H9 (cell line): ENCODE measurements at places on chromosomes 2 and 18.
A peak's percentile ranks its signal among the peaks of the same experiment; 100 is the strongest.

GRCh38 chr2:213259266-213259665, 25.0 kb upstream of the SPAG16 start:
- no peak overlapping the region for H3K27ac ChIP-seq
- DNase-seq: no peak
- H3K4me3 ChIP-seq: no peak overlapping the region
- H3K27me3 ChIP-seq: no peaks in the 10 kb centered on the region
- no peaks in the 10 kb centered on the region for H3K4me1 ChIP-seq

DNA sequence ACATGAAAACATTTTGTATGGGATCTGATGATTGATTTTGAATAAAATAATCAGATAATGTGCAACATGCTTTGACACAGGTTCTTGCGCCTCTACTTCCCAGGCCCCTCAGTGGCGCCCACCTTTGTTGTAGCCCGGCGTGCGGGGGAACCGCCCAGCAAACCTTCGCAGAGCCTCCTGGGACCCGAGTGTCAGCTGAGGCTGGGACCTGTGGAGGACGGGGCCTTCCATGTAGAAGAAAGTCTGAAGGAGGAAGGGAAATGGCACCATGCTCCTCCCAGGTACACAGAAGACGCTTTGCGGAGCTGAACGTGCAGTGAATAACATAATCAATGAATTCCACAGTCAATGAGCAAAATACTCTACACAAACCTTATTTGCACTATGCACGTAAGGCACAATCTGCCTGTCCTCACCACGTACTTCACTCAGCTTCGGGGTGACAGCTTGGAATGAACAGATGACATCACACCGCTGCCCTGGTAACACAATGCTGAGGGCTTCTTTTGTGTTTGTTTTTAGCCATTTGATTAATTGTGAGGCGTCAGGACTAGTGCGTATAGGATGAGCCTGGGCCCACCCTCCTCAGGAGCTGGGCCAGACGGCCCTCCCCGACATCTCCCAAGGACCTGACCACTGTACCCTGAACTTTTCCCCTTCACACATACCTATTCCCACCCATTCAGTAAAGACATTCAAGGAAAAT, 78.1 kb downstream of the TWIST2 start:
- H3K27ac ChIP-seq: no peak overlapping the region
- no peaks in the 10 kb centered on the region for H3K36me3 ChIP-seq
- H3K27me3 ChIP-seq: no peaks in the 10 kb centered on the region
- no peak for DNase-seq

DNA sequence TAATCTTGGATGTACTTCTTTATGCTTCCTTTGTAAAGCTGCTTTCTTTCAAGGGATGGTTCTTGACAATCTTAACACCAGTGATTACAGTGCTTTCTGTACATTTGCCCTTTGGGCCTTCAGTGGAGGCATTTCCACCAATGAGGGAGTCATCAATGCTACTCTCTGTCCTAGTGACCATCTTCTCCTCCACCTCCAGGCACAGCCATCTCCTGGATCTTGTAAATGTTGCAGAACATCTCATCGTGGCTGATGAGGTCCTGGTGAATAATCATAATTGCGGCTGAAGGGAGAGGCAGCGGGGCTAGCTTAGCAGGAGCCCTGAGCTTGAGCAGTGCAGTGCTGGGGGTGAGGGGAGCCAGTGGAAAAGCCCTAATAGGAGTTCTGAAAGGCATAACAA, 32.5 kb downstream of the IDH1 start:
- H3K27ac ChIP-seq: no peak overlapping the region
- H3K27me3 ChIP-seq: no peaks in the 10 kb centered on the region
- no peaks in the 10 kb centered on the region for H3K4me1 ChIP-seq
- H3K4me3 ChIP-seq: no peak overlapping the region

GRCh38 chr2:70454936-70455544, 98.6 kb downstream of the TGFA start:
- H3K27ac ChIP-seq: no peak overlapping the region
- H3K4me1 ChIP-seq: no peaks in the 10 kb centered on the region
- no peaks in the 10 kb centered on the region for H3K27me3 ChIP-seq
- no peaks in the 10 kb centered on the region for H3K36me3 ChIP-seq

GRCh38 chr2:148935791-148936190, 60.8 kb downstream of the KIF5C start:
- H3K4me1 ChIP-seq: no peaks in the 10 kb centered on the region
- H3K36me3 ChIP-seq: peaks cover 2% of the 10 kb centered on the region; the same call in 2 of the 3 replicates
- no peak overlapping the region for H3K4me3 ChIP-seq
- H3K27ac ChIP-seq: no peak overlapping the region
- no peaks in the 10 kb centered on the region for H3K27me3 ChIP-seq
- DNase-seq: no peak

DNA sequence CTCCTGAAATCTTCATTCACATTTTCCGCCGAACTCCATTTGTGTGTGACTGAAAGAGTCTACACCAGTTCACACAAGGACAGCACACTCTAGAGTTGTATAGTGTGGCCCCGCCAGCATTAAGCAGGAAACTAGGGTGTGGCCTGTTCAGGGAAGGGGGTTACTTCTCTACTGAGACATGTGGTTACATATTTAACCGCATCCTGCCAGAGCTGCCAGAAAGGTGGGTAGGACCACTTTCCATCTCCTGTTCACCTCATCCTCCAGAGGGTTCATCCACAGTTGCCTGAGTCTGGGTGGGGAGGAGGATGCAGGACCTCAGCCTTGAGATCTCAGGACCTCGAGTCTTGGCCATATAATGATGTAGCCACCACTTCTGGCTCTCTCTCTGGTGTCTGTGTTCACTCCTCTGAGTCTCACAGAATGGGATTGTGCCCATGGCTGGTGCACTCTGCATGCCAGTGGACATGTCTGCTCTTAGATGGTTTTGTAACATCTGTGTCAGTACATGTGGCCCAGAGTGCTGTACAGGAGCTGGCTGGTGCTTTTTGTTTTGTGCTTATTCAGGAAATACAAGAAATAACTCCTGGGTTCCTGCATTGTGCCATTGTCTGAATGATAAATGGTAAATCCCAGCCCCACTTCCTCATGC, 7.7 kb upstream of the SP140L start:
- H3K4me1 ChIP-seq: no peaks in the 10 kb centered on the region
- H3K27ac ChIP-seq: no peak overlapping the region
- H3K4me3 ChIP-seq: no peak overlapping the region
- peaks cover 16% of the 10 kb centered on the region for H3K36me3 ChIP-seq
- no peak for DNase-seq

- no peaks in the 10 kb centered on the region for H3K4me1 ChIP-seq
- peaks cover 4% of the 10 kb centered on the region; the same call in 1 of the 2 replicates for H3K27me3 ChIP-seq
- no peak overlapping the region for H3K27ac ChIP-seq
- H3K36me3 ChIP-seq: no peaks in the 10 kb centered on the region
Measured at GRCh38 chr18:28288784-28289183, 111.9 kb upstream of the CDH2 start.

GRCh38 chr2:39217192-39217550, 26.6 kb downstream of the CDKL4 start:
- H3K27ac ChIP-seq: no peak overlapping the region
- no peak for DNase-seq
- no peaks in the 10 kb centered on the region for H3K27me3 ChIP-seq

DNA sequence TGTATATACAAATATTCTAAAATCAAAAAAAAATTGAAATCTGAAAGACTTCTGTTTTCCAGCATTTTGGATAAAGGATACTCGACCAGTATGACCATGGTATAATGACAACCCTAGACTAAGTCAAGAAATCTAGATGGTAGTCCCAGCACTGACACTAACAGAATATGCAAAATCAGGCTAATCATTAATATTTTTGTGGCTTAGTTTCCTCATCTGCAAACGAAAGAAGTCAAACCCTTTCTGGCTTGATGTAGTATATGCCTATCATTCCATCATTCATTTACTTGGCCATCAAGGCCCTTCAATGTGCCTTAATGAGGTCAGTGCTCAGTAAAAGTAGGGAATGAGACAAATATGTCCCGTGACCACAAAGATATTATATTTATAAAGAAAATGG, 83.5 kb downstream of the NCKAP5 start:
- H3K36me3 ChIP-seq: no peaks in the 10 kb centered on the region
- H3K27me3 ChIP-seq: no peaks in the 10 kb centered on the region
- no peak for DNase-seq
- no peak overlapping the region for H3K4me3 ChIP-seq
- H3K27ac ChIP-seq: no peak overlapping the region

- H3K4me3 ChIP-seq: no peak overlapping the region
- H3K4me1 ChIP-seq: peaks cover 10% of the 10 kb centered on the region; the same call in 1 of the 2 replicates
- no peaks in the 10 kb centered on the region for H3K27me3 ChIP-seq
- no peak for DNase-seq
- H3K27ac ChIP-seq: no peak overlapping the region
Measured at GRCh38 chr2:74741629-74742028, 87.6 kb downstream of the SEMA4F start.

- no peak for DNase-seq
- no peaks in the 10 kb centered on the region for H3K36me3 ChIP-seq
Measured at GRCh38 chr2:152814475-152815030, 96.1 kb downstream of the ARL6IP6 start.

- peak; percentile 61 for DNase-seq
- H3K36me3 ChIP-seq: peaks cover 25% of the 10 kb centered on the region
- H3K4me3 ChIP-seq: peak within 1 kb of the TSS; percentile 80
- no peak within 1 kb of the TSS for H3K27ac ChIP-seq
Measured at GRCh38 chr2:233867993-233868532, at the start of gene MSL3B. Gene MSL3B, minus strand, starts transcription at chr2:233868386.

DNA sequence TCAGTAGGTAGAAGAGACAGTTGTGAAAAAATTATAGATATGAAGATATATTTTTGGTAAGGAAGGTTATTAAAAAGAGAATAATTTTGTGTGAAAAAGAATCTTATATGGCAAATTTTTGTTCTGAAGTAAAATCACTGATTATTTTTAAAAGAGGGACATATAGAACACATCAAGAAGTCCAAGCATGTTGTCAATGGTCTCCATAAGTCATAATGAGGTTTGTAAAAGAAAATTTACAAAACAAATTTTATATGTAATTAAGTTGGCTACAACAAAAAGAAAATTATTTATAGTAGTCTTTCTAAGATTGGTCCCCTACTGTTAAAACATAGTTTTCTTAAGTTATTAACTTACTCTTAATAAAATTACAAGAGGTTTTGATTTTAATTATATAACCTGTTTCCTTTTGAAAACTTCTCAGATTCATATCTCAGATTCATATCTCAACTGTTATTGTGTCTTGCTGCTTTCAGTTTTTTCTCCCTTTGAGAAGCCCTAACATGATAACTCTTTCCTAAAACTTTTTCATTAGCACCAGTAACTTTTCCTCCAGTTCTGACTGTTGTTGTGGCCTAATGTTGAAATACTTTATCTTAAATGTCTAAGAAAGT, 81.2 kb downstream of the SH3YL1 start:
- H3K4me3 ChIP-seq: no peak overlapping the region
- no peak overlapping the region for H3K27ac ChIP-seq
- peaks cover 43% of the 10 kb centered on the region for H3K36me3 ChIP-seq

GRCh38 chr2:14678761-14679160, 46.2 kb downstream of the LRATD1 start:
- no peaks in the 10 kb centered on the region for H3K27me3 ChIP-seq
- no peak overlapping the region for H3K27ac ChIP-seq

GRCh38 chr2:99469394-99469793, 20.4 kb downstream of the REV1 start:
- H3K27ac ChIP-seq: no peak overlapping the region
- no peak for DNase-seq
- H3K36me3 ChIP-seq: peaks cover 9% of the 10 kb centered on the region
- no peak overlapping the region for H3K4me3 ChIP-seq
- H3K27me3 ChIP-seq: no peaks in the 10 kb centered on the region
- H3K4me1 ChIP-seq: no peaks in the 10 kb centered on the region; the same call in 1 of the 2 replicates

DNA sequence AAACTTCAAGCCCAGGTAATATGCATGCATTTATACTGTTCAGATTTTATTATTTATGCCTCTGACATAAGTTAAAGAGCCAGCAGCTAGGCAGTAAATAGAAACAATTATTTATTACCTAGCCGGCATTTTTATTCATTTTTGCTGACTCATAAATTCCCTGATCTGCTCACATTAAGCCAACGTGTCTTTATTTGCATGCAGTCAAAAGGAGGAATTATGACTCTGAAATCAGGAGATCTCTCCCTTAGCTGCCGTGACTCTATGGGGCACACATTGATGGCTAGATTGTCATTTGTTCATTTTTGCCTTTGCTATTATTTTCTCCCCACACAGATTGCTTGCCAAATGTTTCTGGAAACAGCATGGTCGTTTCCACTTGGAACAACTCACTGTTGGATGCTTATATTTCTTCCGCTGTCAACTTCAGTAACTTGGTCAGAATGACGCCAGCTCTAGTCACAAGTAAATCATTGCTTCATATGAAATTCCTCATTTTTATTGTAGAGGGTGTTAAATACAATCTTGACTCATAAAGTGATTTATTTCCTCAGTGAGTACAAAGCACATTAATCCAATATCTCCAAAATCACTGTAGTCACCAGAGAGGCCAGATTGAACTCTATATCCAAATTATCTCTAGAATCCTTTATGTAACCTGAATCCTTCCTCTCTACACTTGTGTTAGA, 15.9 kb upstream of the ZBTB14 start:
- no peak overlapping the region for H3K4me3 ChIP-seq
- no peaks in the 10 kb centered on the region for H3K36me3 ChIP-seq
- H3K4me1 ChIP-seq: no peaks in the 10 kb centered on the region
- no peaks in the 10 kb centered on the region for H3K27me3 ChIP-seq

- H3K36me3 ChIP-seq: 0 out of 2 replicates have a peak, but pooled peaks cover 4% of the 10 kb centered on the region
- no peak for DNase-seq
- H3K4me1 ChIP-seq: no peaks in the 10 kb centered on the region
- no peaks in the 10 kb centered on the region for H3K27me3 ChIP-seq
- no peak overlapping the region for H3K4me3 ChIP-seq
Measured at GRCh38 chr2:43425659-43426058, 170.2 kb downstream of the THADA start.

DNA sequence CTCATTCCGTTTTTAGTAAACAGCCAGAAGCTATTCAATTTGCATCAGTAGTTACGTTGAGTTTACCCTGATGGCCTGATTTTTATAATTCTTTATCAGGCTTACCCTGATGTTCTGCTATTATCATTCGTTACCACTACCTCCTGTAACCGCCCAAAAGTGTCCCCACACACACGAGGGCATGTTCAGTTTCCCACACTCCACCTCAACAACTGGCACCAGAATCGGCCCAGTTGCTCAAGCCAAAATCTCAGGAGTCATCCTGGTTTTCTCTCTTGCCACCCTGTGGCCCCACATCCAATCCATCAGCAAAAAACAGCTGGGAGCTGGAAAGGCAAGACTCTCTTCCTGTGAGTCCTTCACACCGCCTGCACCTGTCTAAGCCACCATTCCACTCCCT, 102.9 kb upstream of the RAB6C start:
- H3K27ac ChIP-seq: no peak overlapping the region
- no peaks in the 10 kb centered on the region for H3K36me3 ChIP-seq
- H3K4me3 ChIP-seq: peak overlapping the region; percentile 91
- no peaks in the 10 kb centered on the region for H3K4me1 ChIP-seq
- DNase-seq: no peak
- no peaks in the 10 kb centered on the region for H3K27me3 ChIP-seq

GRCh38 chr2:238271061-238271554, 17.3 kb downstream of the PER2 start:
- H3K4me3 ChIP-seq: no peak overlapping the region
- H3K36me3 ChIP-seq: peaks cover 3% of the 10 kb centered on the region; the same call in 2 of the 3 replicates
- H3K27ac ChIP-seq: no peak overlapping the region
- no peaks in the 10 kb centered on the region for H3K27me3 ChIP-seq

- peaks cover 2% of the 10 kb centered on the region; the same call in 1 of the 2 replicates for H3K4me1 ChIP-seq
- no peaks in the 10 kb centered on the region for H3K27me3 ChIP-seq
- H3K36me3 ChIP-seq: no peaks in the 10 kb centered on the region; the same call in 1 of the 2 replicates
- no peak overlapping the region for H3K4me3 ChIP-seq
- peak; percentile 90 for DNase-seq
- no peak overlapping the region for H3K27ac ChIP-seq
Measured at GRCh38 chr2:235779444-235779896, 285.6 kb downstream of the AGAP1 start.
